CD4-positive, alpha-beta T cell treated with Interleukin-6 for 4 hours (primary cell): ENCODE measurements at places on chromosomes 3 and 15.

DNA sequence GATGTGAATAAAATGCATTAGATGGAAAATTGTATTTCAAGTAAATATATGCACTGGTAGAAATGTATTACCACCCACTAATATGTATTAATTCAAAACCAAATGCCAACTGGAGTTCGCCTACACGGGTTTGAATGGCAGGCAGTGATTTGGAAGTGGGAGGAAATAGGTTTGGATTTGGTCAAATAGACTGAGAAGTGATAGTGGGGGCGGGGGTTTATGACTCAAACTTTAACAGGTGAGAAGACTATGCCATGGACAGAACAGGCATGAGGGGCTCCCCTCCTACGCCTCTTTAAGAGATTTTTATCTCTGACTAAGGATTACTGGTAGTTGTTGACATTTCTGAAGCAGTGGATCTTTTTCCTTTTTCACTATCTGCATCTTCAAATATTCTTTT, 677.8 kb downstream of the NTRK3 start:
- DNase-seq, result no peak

DNA sequence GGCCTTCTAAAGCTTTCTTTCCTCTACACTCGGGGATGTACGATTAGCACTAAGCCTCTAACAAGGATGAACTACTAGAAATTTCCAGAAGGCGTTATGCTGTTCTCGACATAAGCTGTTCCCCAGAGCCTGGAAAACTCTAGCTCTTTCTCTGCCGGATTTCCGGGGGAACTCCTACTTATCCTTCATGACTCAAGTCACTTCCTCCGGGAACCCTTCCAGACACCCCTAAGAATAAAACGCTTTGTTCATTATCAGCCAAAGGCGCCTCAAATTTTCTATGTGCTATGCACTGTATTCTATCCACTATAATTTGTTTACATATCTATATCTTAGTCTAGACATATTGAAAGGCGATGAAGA, 455 bp upstream of the SNAP23 start:
- no peak for DNase-seq

DNA sequence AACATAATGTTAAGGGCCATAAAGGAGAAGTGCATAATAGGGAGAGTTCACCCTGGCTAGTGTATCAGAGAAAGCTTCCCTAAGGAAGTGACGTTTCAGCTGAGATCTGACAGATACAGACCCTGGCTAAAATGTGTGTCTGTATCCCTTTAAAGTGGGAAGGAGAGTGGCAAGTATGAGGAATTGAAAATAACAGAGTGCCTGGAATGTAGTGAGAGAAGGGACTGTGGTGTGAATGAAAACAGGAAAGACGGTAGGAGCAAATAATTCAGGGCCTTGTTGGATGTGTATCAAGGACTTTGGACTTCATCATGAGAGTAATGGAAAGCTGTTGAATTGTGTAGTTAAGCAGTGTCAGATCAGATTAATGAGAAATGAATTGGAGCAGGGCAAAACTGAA, 30.5 kb downstream of the NEO1 start:
- DNase-seq, result no peak

GRCh38 chr3:177816667-177817208, 619.5 kb upstream of the TBL1XR1 start:
- DNase-seq, result no peak

DNA sequence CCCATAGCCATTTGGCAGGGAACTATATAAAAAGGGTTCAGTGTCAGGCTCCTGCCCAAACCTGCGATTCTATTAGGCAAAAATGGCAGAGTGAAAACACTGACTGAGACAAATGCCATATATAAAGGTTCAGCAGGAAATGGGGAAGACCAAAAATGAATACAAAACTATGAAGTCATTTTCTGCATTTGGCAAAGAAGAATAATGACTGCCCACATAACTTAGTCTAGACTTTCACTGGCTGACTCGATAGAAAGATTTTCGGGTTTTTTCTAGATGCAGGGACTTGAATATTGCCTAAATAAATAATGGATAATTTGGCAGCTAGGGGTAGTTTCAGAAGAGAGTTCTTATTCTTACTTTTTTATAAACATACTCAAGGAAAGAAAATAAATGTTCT, 178.0 kb downstream of the TPRG1 start:
- no peak for DNase-seq

DNA sequence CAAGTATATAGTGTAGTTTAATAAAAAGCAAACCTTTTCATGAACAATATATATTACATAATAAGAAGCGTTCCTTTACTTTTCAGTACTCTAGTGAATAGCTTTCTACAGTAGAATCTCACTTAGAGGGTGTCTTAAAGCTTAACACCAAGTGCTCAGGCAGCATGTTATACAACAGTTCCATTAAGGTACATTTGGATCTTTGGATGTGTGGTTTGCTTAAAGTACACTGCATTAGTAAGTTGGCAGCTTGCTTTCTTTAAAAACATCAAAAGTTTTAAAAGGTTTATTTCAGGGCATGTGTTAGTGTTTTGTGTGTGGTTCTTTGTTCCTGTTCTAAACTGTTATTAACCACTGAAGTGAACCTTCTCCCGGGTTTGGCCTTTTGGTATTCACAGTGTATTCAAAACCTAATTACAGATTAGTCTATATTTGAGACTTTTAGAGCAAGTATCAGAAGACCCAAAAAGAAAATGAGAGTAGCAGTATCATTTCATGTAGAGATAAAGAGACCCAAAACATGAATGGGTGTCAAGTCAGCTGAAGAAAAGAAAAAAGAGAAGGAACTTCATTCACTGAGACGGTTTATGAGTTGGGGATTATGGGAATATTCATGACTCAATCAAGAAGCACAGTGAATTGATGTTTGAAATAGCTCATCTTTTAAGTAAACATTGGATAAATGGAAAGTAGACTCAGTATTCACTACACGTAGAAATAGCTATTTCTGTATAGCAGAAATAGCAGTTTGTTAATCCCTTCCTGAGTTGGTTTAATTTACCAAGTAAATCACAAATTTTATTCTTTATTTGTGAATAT, 93.9 kb downstream of the OPA1 start:
- no peak for DNase-seq

DNA sequence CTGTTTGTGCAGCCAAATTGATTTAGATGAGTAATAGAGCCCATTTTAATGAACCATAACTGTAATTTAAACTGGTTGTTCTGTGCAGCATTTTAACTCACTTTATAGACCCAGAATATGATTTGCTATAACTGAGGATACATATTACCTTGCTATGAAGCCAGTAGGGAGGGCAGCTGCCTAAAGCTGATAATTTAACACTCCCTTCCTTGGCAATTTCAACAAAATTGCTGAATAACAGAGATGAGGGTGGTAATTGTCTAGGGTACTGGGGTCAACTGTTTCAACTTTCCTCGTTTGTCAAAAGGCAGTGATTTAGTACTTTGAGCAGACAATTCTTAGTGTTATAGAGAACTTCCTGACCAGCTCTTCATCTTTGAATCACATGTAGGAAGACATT, 304.9 kb upstream of the POU1F1 start:
- DNase-seq, result no peak

- DNase-seq, result no peak
These were observed 28.4 kb downstream of the GRIP2 start for GRCh38 chr3:14511623-14512280.

GRCh38 chr15:84752700-84753099, 4.3 kb downstream of the ZNF592 start:
- no peak for DNase-seq

- no peak for DNase-seq
These were observed 113.2 kb downstream of the TCF12 start for GRCh38 chr15:57031605-57032004.

- no peak for DNase-seq
These were observed 3.1 kb upstream of the LARP6 start for GRCh38 chr15:70856884-70857561.

DNA sequence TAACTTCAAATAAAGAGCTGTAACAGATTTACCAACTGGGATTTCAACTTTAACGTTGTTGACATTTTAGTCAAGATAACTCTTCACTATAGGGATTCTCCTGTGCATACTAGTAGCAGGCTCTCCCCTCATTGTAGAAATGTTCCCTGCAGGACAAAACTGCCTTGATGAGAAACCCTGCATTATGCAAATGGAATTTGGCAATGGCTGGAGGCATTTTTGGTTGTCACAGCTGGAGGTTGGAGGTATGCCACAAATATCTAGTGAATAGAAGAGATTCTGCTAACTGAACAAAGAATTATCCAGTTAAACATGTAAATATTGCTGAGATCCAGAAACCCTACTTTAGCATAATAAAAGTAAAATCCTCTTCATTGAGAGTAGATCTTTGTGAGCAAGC, 928.8 kb upstream of the ALCAM start:
- DNase-seq, result no peak

DNA sequence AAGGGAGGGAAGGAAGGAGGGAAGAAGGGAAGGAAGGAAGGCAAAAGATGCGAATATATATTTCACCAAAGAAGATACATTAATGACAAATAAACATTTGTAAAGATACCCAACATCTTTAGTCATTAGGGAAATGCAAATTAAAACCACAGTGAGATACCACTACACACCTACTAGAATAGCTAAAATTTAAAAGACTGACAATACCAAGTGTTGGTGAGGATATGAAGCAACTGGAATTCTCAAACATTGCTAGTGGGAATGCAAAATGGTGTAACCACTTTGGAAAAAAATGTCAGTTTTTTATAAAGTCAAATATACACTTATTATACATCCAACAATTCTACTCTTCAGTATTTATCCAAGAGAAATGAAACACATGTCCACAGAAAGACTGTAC, 4.3 kb upstream of the COLQ start:
- no peak for DNase-seq

GRCh38 chr3:11662392-11662990, 18.8 kb upstream of the VGLL4 start:
- no peak for DNase-seq

DNA sequence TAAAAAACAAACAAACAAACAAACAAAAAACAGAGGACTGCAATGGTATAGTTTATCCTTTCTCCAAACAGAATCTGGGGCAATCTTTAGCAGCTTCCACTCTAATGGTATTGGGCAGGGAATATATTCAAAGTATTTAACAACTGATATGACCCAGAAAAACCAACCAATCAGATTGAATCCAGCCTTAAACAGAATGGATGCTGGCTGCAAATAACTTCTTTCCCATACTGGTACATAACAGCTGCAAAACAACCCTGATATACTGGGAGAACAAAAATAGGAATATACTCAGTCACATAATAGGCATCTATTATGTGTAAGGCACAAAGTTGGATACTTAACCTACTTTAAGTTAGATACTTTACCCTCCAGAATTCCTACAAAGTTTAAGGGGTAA, 49.1 kb downstream of the UBR1 start:
- DNase-seq, result no peak

GRCh38 chr3:43686700-43687498, 3.8 kb upstream of the ABHD5 start:
- DNase-seq, result no peak

DNA sequence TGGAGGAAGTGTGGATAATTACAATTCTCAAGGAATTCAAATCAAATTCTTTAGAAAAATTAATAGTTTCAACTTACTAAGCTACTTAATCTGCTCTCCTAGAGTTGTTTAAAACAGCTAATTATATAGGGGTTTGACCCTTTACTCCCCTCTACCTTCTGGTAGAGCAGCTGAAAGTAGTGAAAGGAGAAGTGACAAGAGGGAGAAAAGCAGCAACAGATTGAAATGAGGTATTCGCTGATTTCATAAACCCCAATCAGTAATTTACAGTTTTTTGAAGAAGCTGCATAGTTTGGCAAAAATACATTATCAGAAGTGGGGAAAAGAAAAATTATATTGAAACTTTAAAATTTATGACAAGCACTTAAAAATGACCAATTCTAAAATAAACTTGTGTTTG, 52.8 kb downstream of the ZMAT3 start:
- no peak for DNase-seq
